ENCODE measurements at places on chromosomes 3 and 15. TPM values are rescaled to one million over a fixed set of nuclear protein-coding genes. Genes with fewer than 3 reads are reported as not detected.

The MELTF gene
- 11.7 TPM for total RNA-seq

The DET1 gene
- total RNA-seq, result 3.0 TPM

DNA sequence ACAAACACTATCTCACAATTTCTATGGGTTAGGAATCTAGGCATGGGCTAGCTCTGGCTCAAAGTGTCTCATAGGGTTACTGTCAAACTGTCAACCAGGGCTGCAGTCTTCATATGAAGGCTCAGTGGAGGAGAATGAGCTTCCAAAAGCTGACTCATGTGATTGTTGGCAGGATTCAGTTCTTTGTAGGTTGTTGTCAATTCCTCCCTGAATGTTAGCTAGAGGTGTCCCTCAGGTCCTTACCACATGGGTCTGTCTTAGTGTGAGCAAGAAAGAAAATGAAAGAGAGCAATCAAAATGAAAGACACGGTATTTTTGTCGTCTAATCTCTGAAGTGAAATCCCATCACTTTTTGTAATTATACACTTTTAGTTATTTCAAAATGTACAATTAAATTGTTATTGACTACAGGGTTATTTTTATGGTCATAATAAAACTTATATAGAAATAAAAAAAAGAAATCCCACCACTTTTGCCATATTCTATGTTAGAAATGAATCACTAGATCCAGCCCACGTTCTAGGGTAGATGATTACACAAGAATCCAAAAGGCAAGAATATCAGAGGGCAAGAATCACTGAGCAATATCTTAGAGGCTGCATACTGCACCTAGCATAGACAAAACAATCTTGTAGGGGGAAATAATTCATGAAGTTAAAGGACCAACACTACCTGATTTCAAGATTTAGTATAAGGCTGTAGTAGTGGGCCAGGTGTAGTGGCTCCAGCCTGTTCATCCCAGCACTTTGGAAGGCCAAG is 8.4 kb downstream of the ACSBG1 start:
- DNase-seq, result peak; percentile 21

GRCh38 chr3:44469914-44470313 is 7.6 kb downstream of the ZNF445 start:
- DNase-seq, result no peak

DNA sequence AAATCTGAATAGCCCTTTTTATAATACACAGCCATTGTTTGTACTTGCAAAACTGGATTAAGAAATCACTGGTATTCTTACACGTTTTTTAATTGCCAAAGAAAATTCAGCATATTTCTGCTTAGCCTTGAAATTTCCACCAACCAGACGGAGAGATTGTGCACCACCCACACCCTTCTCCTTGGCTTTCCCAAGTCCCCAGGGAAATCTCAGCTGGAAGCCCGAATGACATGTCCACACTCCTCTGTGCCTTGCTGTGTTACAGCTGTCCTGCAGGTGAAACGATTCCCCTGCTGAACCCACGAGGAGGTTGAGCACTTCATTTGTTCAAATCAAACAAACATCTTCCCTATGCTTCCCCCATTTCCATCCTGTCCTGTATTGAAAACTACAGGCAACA is 49.6 kb upstream of the PPARG start:
- DNase-seq, result no peak

DNA sequence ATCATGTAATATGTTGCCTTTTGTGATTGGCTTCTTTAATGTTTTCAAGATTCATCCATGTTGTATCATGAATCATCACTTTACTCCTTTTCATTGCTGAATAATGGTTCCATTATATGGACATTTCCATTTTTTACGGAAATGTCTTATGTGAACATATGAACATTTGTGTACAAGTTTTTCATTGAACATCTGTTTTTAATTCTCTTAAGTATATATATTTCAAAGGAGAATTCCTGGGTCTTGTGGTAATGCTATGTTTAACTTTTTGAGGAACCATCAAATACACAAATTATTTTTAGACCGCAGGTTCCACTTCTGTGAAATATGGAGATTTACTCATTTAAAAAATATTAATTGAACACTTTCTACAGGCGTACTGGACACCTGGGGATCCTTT is 85.7 kb downstream of the ARIH1 start:
- no peak for DNase-seq

DNA sequence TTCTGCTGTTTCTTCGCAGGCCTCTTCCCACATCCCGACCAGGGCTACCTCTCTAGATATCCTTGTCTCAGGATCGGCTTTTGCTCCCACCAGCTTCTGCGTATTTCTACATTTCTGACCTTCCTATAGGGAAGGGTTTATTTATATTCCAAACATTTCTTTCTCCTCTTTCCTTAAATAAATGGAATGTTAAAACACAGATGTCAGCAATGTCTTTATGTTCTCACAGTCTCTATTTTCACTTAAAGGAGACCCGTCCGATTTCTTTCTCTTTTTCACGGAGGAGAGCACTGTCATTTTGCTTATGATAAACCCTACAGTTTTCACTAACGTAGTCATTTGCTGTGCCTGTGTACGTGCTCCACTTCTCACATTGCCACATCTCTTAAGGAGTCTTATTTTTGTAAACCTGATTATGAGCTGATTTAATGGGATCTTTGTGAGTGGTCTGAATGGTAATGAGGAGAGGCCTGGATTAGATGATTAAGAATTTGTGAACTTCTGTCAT is 630 bp downstream of the KIF15 start:
- DNase-seq, result peak; percentile 26

The SEMA3G gene
- total RNA-seq, result 0.50 TPM

- DNase-seq, result no peak
Measured at GRCh38 chr3:8767256-8767666, 2.2 kb downstream of the OXTR start.

The MESP2 gene
- not detected for total RNA-seq

The CD276 gene
- 110 TPM for total RNA-seq

The CIDEC gene
- total RNA-seq, result 0.17 TPM

- DNase-seq, result no peak
Measured at GRCh38 chr3:45981346-45982074, 14.1 kb downstream of the FYCO1 start.

DNA sequence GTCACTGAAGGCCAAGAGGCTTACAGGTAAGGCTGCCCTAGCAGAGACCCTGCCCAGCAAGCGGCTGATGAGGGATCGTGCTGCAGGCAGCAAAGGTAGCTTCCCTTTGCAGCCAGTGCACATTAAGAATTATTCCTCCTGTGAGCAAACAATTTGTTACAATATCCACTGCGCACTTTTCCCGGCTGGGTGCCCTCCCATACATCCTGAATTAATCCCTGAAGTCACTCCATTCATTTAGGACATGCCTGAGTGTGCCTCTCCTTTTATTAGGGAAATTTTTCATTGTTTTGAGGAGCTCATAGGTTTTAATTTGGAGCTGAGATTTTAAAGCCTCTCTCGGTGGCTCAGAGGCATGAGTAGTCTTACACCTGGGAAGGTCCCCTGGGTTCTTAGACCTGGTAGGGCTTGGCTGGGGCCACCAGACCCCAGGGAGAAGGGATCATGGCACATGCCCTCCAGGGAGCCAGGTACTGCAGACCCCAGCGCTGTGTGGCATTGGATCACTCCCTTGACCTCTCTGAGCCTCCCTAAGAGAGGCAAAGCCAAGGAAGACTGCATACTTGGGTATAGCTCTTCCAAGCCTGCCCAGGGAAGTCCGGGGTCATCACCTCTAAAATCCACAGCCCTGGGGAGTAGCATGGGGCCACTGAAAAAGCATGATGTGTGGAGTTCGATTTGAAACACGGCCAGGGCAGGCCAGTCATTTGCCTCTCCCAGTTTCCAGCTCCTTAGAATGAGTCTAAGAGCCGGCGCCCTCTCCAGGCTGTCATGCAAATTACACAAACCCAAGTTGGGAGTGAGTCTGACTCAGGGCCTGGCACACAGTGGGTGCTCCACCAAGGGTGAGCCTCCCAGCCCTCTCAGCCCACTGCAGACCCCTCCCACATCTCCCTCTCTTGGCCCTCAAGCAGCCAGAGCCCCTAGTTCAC is 151.9 kb upstream of the LINGO1 start:
- no peak for DNase-seq

- DNase-seq, result no peak
Measured at GRCh38 chr15:97023488-97023844, 693.0 kb downstream of the NR2F2 start.

DNA sequence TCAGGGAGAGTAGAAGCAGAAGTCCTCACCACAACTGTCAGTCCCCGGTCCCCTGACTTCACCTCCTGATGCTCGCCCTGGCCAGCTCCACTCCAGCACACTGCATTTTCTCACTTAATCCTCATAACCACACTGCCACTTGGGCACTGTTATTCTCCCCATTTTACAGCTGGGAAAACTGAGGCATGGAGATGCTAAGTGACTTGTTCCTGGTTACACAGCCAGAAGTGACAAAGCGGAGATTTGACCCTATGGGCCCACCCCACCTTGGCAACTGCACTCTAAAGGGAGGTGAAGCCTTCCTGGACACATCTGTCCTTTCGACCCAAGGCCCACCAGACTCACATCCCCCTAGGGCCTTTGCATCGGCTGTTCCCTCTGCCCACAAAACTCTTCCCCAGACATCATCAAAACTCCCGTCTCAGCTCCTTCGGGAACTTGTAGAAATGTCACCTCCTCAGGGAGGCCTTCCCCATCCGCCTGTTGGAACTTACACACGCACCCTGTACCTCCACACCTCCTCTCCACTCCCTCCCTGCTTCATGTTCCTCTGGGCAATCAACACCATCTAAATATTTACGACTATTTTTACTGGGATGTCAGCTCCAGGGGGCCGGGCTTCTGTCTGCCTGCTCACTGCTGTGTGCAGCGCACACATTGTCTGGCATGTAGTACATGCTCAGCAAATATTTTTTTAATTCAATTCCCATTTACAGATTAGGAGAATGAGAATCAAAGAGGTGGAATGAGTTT is 3.1 kb downstream of the GRIP2 start:
- DNase-seq, result no peak

The GUCA1C gene
- total RNA-seq, result not detected

The HCLS1 gene
- total RNA-seq, result 2.0 TPM

GRCh38 chr3:176970770-176971169 is 226.5 kb downstream of the TBL1XR1 start:
- DNase-seq, result no peak

- peak; percentile 1 for DNase-seq
Measured at GRCh38 chr15:23467110-23467600, 20.1 kb upstream of the GOLGA6L2 start.

- no peak for DNase-seq
Measured at GRCh38 chr15:83993591-83993990, 242.0 kb upstream of the GOLGA6L4 start.

DNA sequence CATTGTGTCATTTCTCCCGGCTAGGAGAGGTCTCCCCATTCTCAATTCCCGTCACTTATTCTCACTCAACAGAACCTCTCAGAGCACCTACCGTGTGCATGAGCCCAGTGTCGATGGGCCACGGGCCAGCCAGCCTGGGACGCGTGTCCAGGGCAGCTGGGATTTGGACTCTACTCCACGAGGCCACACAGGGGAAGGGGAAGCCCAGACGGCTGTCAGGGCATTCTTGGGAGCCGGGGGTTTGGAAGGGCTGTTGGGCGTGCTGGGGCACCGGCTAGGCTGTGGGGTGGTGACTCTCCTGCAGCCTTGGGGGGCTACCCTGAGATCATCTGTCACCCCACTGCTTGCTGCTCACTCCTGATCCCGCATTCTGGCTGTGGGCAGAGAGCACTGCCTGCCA is 41.7 kb upstream of the PCSK6 start:
- no peak for DNase-seq

GRCh38 chr15:99918072-99918471 is 184.8 kb upstream of the LYSMD4 start:
- no peak for DNase-seq

DNA sequence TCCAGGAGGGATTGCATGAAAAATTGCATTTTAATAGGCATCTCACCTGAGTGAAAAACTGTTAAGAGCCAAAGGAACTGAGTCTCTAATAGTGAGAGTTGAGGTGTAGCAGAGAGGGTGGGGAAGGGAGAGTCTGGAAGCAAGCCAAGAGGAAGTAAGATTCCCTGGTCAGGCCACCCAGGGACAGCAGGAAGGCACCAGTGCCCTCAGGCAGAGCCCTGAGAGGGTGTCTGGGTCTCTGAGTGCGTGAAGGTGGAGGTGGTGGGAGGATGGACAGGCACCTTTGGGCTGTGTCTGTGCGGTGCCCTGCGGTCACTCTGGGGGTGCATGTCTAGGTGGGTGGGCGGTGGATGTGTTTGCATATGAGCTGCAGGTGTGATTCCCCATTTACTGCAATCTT is 300.4 kb upstream of the ROPN1 start:
- DNase-seq, result no peak

The GOLGA6D gene
- total RNA-seq, result not detected

DNA sequence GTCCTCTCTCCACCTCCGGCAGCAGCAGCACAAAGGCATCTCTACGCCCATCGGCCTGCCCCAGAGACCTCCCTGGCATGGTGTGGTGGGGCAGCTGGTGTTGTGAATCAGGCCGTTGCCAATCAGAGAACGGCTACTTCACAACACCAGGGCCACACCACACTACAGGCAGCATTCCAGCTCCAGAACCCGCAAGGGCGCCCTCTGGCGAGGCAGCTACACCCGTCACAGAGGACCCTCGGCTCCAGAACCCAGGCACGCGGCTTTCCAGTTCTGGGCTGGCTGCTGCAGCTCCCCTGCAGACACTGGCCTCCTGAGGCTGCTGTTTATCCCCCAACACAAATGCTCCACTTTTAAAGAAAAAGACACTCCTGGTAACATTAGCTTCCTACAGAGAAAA is 127.5 kb upstream of the TOPAZ1 start:
- no peak for DNase-seq

DNA sequence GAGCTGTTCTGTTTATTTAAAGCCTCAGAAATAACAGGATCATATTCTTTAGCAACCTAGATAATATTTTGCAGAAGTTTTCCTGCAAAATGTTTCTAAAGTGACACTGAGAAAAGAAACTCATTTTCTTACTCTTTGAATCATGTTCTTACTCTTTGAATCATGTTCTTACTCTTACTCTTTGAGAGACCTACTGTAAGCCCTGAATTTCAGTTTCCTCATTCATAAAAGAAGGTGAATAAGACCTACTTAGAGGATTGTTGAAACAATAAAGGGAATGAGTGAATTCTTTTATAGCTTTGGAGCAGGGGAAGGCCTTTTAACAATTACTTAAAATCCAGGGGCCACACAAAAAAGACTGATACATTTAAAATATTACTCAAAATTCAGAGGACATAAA is 221.7 kb upstream of the CMC1 start:
- no peak for DNase-seq

GRCh38 chr3:45915518-45916231 is 27.6 kb upstream of the CXCR6 start:
- peak; percentile 93 for DNase-seq

- no peak for DNase-seq
Measured at GRCh38 chr15:97968380-97968779, 7.9 kb downstream of the ARRDC4 start.

- DNase-seq, result peak; percentile 55
Measured at GRCh38 chr15:41585127-41586047, 26.4 kb downstream of the TYRO3 start.

Data from mammary epithelial cell (primary cell).